D341Med (cell line): ENCODE measurements at places on chromosomes 5 and 9.

GRCh38 chr9:128191406-128192046, at the start of gene CIZ1:
Gene CIZ1, minus strand, starts transcription at chr9:128191572. Its CDS starts 715 bp downstream, at chr9:128190857.
- DNase-seq, result peak; percentile 93

- no peak for DNase-seq
Measured at GRCh38 chr5:22889720-22890119, 36.6 kb upstream of the CDH12 start.

GRCh38 chr9:98251551-98251950, 3.9 kb downstream of the TBC1D2 start:
- no peak for DNase-seq

- DNase-seq, result no peak
Measured at GRCh38 chr5:83472213-83472507, 616 bp downstream of the VCAN start.

DNA sequence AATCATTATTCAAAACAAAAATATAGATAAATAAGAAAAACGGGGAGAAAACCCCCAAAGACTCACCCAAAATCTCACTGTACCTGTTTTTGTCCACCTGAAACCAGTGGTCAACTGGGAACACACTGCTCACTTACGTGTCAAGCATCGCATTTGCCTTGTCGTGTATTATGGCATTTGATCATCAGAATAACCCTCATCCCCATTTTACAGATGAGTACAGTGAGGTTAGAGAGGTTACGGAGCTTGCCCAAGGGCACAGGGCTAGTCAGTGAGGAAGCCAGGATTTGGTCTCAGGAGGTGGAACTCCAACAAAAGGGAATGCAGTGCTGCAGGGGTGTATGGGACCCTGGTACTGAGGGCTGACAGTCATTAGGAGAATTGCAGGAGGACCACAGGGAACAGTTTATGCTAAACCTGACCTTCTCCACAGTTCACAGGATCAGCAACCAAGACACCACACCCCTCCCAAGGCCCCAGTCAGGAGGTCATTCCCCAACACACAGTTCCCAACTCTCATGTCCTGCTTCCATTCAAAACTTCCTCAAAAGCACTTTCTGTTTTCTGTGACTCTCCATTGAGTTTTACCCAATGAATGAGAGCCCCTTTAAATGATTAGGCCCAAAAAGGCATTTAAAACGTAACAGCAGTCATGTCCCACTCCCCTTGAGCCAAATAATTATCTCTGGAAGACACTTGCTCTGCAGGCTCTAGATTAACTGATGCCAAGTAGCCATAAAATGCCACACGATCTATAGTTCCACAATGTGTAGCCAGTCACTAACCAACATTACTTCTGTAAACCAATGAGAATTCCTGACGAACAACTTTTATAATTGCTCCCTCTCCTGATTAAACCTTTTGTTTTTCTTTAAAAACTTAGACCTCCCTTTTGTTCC, 50.8 kb downstream of the CTSL start:
- DNase-seq, result no peak

- no peak for DNase-seq
Measured at GRCh38 chr9:127981559-127982121, 851 bp upstream of the EEIG1 start.

- no peak for DNase-seq
Measured at GRCh38 chr9:135884328-135885035, 22.9 kb downstream of the CAMSAP1 start.

GRCh38 chr5:16582081-16582480, 34.7 kb downstream of the RETREG1 start:
- no peak for DNase-seq

DNA sequence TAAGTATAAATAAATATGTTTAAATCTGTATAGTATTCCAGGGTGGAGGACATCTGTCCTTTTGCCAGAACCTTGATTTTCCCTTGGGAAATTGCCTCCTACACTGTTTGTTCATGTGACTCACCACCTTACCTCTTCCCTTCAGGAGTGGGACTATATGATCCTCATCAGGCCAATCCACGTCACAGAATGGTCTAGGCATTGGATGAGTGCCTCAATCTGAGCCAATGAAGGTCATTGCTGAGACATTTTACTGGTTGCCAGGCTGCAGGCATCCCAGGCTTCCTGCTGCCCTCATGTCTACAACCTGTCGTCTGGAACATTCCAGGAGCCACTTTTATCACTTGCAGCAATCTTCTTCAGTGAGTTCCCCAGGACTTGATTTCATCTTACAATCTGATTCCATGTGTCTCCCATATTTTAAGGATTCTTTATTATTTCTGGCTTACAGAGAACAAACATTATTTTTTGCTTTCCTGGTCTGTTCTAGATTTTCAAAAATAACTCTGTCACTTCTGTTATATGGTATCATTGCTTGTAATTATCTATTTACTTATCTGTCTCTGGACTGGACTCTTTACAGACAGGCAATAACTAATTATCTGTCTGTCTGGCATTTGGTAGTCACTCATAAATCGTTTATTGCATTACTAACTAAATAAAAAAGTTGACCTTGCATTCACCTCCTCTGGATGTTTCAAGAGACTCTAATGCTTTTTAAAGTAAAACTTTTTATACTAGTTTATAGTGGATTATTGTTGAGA, 107.3 kb upstream of the APC start:
- DNase-seq, result no peak

DNA sequence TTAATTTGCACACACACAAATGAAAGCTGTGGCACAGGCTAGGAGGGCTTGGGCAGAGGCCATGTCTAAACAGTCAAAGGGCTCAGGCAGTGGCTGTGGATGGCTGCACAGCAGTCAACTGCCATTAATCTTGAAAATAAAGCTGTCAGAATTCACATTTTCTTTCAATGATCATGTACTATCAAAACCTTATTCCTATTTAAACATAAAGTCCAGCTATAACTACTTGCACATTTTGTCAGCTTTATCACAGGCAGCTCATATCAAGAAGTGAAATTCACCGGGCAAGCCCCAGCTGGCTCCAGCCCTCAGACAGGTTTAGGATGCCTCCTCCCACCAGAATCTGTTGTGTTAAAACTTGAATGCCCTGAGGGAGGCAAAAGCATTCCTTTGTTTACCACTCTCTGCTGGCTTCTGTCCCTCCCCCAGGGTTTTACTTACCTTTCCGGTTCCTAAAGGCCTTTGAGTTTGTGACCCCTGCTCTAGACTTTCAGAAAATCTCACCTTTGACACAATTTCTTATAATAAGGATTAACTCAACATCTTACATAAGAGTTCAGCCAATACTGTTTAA, 54.9 kb upstream of the GRAMD2B start:
- DNase-seq, result no peak
